GM12892 (cell line): ENCODE measurements at places on chromosomes 11 and 22.
A peak's percentile ranks its signal among the peaks of the same experiment; 100 is the strongest.

DNA sequence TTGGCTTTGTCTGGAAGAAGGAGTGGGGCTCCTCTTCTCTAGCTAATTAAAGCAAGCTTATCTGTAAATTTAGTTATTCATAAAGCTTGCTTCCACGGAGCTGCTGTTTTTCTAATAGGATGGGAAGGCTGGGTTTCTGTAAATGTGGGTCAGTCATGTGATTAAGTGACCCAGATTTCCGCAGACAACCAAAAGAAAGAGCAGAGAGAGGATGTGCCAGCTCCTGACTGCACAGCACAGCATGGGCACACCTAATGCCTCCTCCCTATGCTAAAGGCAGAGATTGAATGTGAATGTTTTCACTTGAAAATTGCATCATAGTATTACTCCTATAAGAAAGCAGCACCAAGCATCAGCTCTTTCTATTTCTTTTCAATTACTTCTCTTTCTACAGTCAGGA is 160.2 kb downstream of the FAT3 start:
- DNase-seq: no peak

DNA sequence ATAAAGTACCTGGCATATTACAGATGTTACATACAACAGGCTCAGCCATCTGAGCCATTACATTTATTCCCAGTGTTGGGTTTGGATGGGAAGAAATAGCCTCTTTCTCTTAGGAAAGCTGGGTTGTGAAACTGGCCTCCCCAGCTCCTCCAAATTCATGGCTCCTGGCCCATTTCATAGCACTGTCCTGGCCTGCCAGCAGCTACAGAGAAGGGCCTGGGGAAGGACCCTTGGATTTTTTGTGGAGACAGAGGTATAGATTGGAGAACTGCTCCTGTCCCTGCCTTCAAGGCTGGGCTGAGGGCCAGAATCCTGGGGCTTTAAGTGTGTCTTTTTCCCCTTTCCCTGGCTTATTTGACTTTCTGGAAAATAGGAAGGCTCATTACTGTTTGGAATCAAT is 18.0 kb downstream of the PKNOX2 start:
- DNase-seq: no peak

GRCh38 chr11:64916040-64916774 is 802 bp downstream of the ATG2A start:
- peak; percentile 53 for DNase-seq

DNA sequence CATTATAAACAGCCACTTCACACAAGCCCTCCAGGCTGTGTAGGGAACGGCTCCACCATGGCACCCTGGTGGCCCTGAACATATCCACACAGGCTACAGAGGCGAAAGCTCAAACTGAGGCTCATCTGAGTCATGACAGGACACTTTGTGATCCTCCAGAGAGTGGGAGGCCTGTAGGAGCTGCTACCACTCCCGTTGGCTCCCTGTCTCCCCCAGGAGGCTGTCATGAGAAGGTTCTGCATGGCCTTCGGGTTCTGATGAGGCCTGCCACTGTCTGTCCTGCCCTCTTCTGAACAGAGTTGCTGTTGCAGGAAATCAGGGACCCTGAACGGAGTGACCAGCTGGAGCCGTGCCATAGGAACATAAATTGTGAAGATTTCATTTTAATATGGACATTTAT is 23.8 kb upstream of the ALDH3B2 start:
- peak; percentile 20 for DNase-seq

DNA sequence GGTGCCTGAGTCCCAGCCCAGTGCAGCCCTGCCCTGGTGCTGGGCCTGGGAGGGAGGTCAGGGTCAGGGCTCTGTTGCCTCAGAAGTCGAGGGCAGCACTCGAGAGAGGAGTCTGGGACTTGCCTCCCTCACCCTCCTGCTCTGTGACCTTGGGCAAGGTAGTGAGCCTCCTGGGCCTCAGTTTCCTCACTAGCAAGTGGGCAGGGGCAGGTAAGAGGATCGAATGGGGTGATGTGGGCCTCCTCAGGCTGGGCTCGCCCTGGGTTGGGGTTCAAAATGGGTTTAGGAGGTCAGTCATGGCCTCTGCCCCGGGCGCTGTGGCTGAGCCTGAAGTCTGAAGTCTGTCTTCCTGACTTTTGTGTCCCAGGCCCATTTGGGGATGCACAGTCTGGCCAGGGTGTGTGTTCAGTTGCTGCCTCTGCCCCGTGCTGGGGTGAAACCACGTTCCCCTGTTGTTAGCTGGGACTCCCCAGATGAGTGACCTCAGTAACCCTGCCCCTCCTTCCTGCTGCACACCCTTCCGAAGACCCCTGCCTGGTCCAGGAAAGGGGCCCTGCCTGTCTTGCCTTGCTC is 40.9 kb upstream of the CELSR1 start:
- DNase-seq: no peak

DNA sequence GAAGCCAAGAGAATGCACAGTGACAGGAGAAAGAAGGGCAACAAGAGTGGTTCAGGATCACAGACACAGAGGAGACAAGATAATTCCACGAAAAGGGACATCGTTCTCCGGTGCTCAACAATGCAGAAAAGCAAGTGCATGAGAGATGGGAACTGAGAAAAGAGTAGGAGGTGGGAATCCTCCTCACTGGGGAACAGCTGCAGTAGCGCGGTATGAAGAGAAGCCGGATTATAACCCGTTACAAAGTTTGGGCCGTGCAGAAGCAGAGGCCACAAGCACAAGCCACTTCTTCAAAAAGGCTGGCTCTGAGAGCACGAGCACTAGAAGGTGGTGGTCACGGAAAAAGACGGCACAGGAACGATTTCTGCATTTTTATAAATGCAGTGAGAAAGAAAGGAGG is 114.2 kb upstream of the BID start:
- DNase-seq: no peak

DNA sequence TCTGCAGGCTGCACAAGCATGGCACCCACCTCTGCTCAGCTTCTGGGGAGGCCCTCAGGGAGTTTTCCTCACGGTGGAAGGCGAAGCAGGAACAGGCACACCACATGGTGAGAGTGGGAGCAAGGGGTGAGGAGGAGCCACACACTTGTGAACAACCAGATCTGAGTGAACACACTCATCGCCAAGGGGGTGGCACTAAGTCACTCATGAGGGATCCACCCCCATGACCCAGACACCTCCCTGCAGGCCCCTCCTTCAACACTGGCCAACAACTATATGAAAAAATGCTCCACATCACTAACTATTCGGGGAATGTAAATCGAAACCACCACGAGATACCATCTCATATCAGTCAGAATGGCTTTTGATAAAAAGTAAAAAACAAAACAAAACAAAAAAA is 722 bp upstream of the KRTAP5-2 start:
- DNase-seq: no peak

GRCh38 chr22:37128555-37129281 is 19.2 kb upstream of the TMPRSS6 start:
- no peak for DNase-seq

DNA sequence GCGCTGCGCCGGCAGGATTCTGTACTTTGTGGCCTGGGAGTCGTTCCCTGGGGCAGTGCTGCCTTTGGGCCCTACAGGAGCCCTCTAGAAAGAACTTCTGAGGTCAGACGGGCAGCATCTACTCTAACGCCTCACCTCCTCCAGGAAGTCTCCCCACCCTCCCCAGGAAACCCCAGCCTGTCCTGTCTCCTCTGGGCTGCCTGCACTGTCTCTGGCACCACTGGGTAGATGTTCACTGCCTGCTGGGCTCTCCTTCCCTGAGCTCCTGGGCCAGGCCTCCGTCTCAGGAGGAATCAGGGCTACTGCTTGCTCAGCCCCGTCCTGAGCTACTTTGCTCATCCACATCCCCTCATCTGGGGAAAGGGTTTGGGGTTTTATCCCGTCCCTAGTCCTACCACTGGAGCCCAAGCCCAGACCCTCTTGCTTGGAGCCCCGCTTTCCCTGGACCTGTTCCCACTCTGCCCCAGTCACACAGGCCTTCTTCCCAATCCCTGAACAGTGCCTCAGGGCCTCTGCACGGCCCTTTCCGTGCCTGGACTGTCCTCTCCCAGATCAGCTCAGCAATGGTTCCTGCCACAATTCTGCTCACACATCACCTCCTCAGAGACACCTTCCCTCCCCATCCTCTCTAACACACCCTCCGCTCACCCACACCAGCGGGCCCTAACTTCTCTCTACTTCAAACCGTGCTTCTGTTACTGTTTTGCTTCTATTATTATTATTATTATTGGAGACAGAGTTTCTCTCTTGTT is 11.3 kb upstream of the TREH start:
- no peak for DNase-seq

- no peak for DNase-seq
These were observed 86.2 kb upstream of the NCAM1 start for GRCh38 chr11:112874980-112875379.

- DNase-seq: no peak
These were observed 42.8 kb upstream of the YWHAH start for GRCh38 chr22:31901388-31902137.

GRCh38 chr22:48687606-48688005 is 1140.1 kb downstream of the BRD1 start:
- no peak for DNase-seq

GRCh38 chr22:40463683-40464082 is 93.3 kb downstream of the SGSM3 start:
- DNase-seq: peak; percentile 20

DNA sequence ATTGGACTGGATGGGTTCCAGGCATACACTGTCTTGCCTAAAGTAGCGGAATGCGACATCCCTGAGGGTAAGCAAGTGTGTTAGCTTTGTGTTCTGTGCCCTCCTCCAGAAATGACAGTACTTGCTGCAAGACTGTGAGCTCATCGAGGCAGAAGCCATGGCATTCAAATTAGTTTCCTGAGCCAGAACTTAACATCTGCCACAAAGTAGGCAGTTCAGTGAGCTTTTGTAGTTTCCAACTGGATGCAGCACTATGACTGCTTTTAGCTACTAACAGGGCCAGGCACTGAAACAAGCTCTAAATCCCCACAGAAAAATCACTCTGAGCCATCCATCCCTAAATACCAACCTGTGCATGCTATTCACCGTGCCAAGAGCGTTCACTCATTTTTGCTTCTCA is 1.2 kb upstream of the FAR1 start:
- DNase-seq: no peak

DNA sequence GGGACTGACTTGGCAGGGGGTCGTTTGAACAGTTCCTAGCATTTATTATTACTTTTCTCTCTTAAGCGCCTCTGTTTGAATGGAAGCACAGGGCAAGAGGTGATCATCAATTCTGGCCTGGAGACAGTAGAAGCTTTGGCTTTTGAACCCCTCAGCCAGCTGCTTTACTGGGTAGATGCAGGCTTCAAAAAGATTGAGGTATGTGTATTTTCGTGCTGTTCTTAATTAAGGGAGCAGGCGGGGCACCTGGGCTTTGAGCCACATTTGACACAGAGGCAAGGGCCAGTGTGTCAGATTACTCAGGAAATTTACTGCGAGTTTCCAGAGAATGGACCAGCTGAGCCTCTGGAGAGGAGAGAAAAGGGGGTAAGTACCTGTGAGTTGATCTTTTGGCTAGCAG is 102.4 kb upstream of the SORL1-AS1 start:
- DNase-seq: no peak

DNA sequence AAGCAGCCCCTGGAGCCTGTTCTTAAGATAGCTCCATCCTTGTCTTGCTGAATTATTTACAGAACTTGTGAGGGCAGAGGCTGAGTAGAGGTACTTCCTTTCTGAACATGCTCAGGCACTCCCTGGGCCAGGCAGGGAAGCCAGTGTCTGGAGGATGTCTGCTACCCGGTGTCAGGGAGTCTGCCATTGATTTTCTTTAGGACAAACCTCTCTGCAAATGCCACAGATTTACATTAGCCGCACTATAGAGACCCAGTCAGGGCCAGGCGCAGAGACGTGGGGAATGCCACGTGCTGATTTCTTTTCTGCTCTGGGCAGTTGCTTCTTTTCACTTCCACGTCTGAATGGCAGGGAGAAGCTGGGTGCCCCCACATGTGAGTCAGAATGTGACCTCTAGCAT is 585.5 kb downstream of the NTM start:
- DNase-seq: no peak

DNA sequence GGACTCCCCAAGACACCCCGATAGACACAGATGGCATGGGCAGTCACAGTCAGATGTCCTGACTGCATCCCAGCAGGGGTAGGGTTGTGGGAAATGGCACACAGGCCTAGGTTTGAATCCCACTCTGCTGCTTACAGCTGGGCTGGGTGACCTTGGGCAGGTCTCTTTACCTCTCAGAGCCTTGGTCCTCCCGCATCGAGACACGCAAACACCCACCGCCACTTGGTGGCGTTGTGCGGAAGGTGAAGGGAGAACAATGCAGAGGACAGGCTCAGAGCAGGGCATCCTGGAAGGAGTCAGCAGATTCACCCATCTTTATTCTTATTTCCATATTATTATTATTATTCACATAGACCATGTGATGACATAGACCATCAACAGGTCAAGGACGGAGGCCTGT is 140.5 kb downstream of the MIAT start:
- DNase-seq: no peak

DNA sequence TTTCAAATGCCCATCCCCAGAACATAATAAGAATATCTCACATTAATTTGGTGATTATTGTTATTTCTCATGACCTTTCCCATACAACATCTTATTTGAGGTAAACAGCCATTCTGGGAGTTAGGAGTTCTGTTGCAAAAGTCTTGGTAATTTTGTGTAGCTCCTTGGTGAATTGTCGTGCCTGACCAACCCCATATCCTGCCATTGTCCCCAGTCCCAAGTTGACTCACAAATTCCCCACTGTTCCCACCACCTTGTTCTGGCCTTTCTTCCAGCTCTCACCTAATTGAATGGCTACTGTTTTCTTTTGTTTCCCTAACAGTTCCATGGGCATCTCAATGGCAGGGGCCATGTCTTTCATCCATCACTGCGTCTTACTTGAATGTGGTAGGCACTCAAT is 8.0 kb downstream of the MTNR1B start:
- DNase-seq: no peak

DNA sequence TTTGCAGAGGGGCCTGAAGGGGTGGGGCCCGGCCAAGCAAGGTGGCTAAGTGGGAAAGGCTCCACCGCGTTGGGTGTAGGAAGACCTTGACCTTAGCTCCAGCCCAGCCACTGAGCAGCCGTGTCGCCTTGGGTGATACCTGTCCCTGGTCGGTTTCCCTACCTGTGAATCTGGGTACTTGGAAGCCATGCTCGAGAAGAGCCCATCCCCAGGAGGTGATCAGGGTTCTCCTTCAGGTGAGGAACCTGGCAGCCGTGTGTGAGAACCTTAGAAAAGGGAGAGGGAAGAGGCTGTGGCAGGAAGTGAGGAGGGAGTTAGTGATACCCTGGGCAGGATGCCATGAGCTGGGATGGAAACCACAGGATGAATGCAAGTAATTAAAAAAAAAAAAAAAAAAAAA is 21.6 kb downstream of the PPARA start:
- DNase-seq: no peak

DNA sequence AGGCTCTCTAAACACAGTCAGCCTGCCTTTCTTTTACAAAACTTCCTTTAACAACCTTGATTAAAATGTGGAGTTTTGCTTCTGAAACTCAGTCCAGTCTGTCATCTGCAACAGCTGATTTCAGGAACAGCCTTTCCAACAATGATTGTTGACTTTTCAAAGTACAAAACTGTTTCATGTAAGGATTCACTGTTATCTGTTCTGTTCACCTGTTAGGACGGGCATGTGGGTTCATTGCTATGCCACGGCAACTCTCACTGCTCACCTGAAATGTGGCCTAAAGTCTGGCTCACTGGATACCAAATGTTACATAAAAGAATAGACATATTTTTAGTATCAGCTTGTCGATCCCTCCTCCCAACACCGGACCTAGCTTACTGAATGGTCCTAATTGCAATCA is 242.8 kb downstream of the LUZP2 start:
- DNase-seq: no peak
